Cardiac fibroblast (primary cell): ENCODE measurements at places on chromosomes 7 and 10.

- DNase-seq = peak; percentile 17
Observed at GRCh38 chr10:60189861-60190475, 199.7 kb downstream of the ANK3 start.

DNA sequence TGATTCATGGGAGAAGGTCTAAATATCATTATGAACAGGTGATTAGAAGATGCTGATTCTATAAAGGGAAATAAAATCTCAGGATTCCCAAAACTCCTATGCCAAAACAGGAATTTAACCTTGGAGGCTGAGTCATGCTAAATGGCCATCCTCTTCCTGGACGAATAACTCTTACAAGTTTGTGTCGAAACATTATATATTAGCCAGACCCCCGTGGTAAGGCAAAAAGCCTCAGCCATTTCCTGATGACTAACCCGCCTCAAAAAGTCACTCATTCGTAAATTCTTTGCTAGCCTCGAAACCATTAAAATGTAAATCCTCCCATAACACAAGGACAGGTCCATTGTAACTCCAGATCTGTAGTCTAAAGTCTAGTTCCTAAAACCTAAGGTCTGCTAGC, 32.0 kb downstream of the CUL2 start:
- peak; percentile 90 for DNase-seq

GRCh38 chr10:126839094-126839761, 66.0 kb upstream of the DOCK1 start:
- DNase-seq = no peak

- DNase-seq = no peak
Observed at GRCh38 chr10:44806950-44807349, 104.2 kb upstream of the TMEM72 start.

- DNase-seq = no peak
Observed at GRCh38 chr10:101484175-101484745, 103.8 kb downstream of the POLL start.

GRCh38 chr7:120033114-120033513, 239.9 kb upstream of the KCND2 start:
- peak; percentile 17 for DNase-seq

GRCh38 chr10:51800725-51801424, 101.5 kb upstream of the CSTF2T start:
- peak; percentile 42 for DNase-seq

DNA sequence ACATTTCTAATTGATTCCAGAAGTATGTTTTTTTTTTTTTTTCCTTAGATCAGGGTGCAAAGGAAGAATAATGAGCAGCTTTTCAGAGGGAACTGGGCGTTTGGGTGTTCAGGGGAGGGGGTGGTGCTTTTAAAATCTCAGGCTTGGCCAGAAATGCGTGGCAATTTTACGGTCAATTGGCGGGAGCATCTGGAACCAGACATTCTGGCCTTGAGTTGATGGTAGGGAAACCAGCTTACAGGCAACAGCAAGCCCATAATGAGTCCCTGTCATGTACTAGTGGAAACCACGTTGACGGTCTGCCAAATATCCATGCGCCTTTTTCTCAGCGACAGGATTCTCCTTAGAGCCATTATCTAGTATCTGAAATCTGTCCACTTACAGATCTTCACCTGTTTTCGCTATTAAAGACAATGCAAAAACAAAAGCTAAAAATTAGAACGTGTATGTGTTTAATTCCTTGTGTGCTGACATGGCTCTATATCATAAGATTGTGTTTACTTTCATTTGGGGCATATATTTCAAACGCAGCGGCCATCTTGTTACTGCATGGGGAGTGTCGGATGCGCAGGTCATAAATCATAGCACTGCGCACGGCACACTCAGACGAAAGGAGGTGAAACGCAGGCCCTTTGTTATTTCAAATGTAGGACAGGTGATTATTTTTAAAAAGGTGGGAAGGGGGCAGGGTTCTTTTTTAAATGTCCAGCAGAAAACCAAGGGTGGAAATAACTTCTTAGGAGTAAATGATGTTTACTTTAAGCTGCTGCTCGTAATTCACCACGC, 209.2 kb downstream of the AGMO start:
- no peak for DNase-seq

- DNase-seq = no peak
Observed at GRCh38 chr7:81664304-81664703, 105.5 kb downstream of the HGF start.

DNA sequence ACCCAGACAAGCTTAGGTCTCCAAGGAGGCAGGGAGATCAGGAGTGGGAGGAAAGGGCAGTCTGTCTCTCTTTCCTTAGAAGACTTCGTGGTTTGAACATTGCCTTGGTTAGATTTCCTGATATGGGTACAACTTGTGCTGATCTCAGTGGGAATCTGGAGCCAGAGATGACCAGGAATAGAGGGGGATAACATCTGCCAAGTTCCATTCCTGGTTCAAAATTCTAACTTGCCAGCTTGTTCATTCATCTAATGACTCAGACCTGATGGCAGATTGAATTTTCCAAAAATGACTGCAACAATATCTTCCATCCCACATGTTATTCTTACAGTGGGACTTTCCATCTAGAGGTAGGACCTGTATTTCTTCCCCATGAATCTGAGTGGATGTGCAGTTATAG, 394.3 kb upstream of the PODXL start:
- no peak for DNase-seq

- DNase-seq = peak; percentile 53
Observed at GRCh38 chr7:139232377-139232717, 1.3 kb downstream of the UBN2 start.

DNA sequence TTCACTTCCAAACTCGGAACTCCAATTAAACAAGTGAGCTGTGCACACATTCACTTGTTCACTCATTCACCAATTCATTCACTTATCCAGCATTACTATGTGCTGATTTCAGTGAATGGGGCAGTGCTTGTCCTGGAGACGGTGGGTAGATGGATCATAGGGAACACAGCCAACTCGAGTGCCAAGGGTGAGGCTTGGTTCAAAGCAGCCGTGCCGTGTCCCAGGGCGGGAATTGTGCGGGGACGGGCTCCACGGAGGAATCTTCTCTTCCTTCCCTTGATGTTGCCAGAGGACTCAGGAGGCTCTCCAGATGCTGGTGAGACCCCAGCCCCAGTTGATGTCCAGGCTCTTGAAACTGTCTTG, 2.9 kb downstream of the SH2D4B start:
- no peak for DNase-seq

GRCh38 chr7:187227-187927, 5.0 kb upstream of the FAM20C start:
- no peak for DNase-seq

DNA sequence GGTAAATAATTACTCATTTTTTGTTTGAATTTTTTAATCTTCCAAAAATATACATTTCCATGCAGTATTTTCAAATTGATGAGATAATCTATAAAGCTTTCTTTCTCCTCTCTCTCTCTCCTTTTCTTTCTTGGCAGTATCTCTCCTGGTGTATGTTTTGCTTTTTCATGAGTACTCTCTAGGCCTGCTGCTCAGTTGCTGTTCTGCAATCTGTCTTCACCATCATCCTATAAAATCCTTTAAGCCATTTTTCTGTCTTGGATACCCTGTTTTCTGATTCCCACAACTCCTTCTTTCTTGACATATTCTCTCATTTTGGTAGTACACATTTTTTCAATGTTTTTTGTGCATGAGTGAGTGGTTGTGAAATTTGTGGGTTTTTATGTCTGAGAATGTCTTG, 1558.1 kb upstream of the LRRTM3 start:
- DNase-seq = no peak

- no peak for DNase-seq
Observed at GRCh38 chr10:118401708-118402193, 59.6 kb upstream of the FAM204A start.

GRCh38 chr7:105096306-105096705, 82.3 kb downstream of the KMT2E start:
- DNase-seq = no peak

GRCh38 chr7:112462236-112462635, 12.0 kb downstream of the IFRD1 start:
- peak; percentile 96 for DNase-seq

DNA sequence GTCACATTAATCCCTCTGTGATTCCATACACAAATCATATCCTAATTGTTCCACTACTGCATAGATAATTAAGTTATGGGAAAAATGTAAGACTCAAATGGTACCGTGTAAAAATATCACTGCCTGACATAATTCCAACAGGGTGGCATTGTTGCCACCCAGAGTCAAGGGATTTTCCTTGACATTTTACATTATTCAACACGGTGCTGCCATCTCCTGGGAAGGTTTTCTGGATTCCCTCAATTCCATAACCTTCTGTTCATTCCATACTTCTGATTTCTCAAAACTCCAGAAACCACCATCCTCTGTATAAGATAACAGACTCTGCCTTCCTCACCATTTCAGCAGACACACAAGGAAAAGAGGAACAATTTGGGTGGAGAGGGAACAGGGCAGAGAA, 495.9 kb downstream of the XPNPEP1 start:
- DNase-seq = peak; percentile 14

GRCh38 chr10:72524489-72524888, 101.4 kb downstream of the MICU1 start:
- no peak for DNase-seq

GRCh38 chr10:78543749-78544362, 510.2 kb downstream of the RPS24 start:
- peak; percentile 98 for DNase-seq

DNA sequence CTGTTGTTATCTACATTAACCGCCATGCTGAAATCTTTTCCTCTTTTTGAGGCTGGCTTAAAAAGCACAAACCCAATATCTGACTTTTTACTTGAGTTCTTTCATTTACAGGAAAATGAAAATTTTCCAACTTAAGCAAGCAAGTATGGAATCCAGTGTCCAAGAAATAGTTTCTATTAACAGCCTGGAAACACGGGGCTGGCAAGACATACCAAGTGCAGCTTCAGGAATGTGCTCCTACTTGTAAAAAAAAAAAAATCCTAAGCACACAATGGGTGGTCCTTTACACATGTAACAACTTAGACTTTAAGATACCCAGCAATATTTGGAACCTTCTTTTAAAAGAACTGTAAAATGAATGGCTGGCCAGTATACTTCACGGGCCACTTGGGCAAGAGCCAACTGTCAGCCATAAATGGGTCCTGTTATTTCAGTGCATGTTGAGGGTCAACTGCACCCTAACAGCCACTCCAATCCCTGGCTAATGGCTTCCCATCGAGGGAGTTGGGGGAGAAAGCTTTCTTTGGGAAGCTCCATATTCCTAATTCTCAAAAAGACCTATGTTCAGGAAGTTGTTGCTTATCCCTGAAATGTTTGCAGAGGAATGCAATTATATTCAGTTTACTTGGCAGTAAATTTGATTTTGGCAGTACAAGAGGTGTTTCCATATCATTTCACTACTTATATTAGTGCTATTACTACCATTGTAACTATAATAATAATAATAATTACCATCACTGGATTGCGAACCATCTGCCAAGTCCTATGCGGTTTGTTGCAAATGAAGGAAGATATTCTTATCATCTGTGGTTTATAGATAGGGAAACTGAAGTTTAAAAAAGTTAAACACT, 236.4 kb upstream of the TMEM72 start:
- no peak for DNase-seq

- DNase-seq = peak; percentile 5
Observed at GRCh38 chr10:68133523-68133922, 24.2 kb downstream of the MYPN start.

DNA sequence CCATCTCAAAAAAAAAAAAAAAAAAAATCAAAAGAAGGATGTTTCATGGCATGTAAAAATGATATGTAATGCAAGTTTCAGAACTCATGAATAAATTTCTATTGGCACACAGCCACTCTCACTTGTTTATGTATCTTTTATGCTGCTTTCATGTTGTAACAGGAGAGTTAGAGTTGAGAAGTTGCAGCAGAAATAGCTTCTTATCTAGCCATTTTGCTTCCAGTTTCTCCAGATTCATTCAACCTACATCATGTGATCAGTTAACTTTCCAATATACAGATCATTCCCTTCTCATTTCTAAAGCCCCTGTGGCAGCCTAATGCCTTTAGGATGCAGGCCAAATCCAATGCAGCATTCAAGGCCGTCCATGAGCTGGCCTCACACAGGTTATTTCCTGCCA, 30.4 kb downstream of the ZNF786 start:
- peak; percentile 14 for DNase-seq

DNA sequence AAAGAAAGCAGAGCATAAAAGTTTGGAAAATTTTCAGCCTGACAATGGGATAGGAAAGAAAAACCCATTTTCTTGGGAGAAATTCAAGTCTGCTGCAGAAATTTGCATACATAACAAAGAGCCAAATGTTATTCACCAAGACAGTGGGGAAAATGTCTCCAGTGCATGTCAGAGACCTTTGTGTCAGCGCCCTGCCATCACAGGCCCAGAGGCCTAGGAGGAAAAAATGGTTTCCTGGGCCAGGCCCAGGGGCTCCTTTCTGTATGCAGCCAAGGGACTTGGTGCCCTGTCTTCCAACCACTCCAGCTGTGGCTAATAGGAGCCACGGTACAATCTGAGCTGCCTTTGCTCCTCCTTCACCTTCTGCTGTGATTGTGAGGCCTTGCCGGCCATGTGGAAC, 189.1 kb upstream of the PITRM1 start:
- DNase-seq = no peak

GRCh38 chr10:110448682-110449418, 48.9 kb upstream of the DUSP5 start:
- DNase-seq = no peak

DNA sequence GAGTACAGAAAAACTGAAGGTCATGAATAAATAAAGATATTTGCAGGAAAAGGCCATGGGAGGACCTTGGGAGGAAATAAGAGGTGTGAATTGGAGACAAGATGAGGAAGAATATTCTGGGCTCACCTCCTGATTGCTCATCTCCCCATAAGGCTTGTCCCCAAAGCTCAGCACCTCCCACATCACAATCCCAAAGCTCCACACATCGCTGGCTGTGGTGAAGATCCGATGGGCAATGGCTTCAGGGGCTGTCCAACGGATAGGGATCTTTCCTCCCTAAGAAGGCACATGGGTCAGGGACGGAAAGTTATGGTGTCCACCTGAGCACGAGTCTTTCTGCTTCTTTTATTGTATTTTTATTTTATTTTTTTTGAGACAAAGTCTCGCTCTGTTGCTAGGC, 12.9 kb downstream of the ZYX start:
- peak; percentile 46 for DNase-seq

DNA sequence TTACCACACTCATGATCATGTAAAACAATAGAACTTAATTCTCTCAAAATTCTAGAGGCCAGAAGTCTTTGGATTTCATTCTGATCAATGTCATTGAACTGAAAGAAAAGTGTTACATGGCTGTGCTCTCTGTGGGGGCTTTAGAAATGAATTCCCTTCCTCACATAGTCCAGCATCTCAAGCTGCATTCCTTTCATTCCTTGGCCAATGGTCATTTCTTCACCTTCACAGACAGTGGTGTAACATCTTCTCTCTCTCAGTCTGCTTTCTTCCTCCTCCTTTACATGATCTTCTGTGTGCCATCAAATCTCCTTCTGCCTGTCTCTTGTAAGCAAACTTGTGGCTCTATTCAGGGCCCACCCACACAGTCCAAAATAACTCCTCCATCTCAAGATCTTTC, 735.3 kb downstream of the SUGCT start:
- no peak for DNase-seq

DNA sequence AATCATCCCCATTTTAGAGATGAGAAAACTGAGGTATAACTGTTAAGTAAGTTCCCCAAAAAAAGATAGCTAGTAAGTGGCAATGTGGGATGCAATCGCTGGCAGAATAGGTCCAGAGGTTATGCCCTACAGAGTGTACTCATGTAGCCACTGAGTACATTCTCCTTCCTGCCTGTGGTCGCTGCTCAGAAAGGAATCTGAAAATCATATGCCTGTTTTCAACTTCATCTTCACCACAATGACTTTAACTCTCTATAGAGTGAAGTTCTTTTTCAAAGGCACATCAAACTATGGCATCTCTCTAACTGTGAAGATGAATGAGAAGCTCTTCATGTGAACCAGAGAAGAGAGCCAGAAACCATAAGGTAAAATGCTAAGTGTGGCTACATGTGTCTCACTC, 162.2 kb upstream of the SLC25A13 start:
- no peak for DNase-seq
